ENCODE measurements at places on chromosomes 7 and 10. TPM values are rescaled to one million over a fixed set of nuclear protein-coding genes. Genes with fewer than 3 reads are reported as not detected.

Gene PALS2
- total RNA-seq = 40.4 TPM

Gene FFAR4
- total RNA-seq = not detected

Gene CTBP2
- 0.88 TPM for total RNA-seq

Gene GALNT17
- not detected for total RNA-seq

DNA sequence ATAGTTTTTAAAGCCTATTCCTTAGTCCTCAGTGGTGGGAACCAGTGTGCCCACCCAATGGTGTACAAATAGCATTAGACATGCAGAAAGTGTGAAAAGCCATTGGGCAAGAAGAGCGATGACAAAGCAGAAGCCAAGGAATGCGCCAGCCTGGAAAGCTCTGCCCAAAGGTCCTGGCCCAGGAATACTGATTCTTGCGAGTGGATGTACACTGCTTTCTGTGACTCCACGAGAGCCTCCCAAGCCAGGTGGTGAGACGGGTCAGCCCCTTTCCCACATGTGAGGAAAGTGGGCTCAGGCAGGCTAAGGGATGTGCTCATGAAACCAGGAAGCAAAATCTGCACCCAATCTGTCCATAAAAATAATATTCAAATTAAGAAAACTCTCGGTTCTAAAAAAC is 106.6 kb downstream of the ADCY1 start:
- no peak for DNase-seq

DNA sequence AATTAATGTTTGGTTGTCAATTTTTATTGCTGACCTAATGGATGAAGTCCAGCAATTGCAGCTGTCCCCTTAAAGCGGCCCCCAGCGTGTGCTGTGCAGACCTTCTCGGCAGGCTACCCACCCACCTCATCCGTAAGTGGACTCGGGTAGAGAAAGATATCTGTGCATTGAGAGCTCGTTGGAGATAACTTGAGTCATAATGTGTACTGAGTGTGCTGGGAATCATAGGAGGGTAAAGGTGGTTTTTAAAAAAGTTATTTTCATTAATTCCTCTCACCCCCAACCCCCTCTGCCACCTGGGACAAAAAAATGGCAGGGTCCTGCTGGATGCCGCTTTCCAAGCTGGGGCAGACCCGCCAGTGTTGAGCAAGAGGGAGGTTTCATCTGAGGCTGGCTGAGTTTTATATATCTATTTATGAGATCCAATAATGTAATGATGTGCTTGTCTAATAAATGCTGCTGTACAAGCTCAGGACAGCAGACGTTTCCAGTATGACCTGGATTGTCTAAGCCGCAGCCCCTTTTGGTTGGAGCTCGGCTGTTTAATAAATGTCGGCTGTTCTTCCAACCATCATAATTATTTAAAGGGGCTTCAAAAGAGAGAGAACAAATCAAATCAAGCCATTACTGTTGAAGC is 119.1 kb downstream of the NKX6-2 start:
- no peak for DNase-seq

DNA sequence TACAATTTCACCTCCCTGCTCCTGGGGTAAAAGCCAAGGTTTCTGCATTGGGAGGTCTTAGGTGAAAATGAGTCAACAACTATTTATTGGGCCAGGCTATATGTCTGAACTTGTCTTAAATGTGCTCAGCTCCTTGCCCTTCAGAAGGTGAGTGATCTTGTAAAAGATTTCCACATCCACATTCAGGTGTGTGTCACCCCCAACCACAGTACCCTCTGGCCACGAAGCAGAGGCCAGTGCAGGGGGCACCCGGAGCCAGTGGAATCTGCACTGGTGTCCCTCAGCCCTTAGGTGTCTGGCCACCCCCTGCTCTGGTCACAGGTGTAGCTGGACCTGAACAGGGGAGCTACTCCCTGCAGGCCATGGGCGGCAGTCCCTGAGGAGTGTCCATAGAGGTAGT is 198.5 kb downstream of the PAXIP1 start:
- DNase-seq = no peak

DNA sequence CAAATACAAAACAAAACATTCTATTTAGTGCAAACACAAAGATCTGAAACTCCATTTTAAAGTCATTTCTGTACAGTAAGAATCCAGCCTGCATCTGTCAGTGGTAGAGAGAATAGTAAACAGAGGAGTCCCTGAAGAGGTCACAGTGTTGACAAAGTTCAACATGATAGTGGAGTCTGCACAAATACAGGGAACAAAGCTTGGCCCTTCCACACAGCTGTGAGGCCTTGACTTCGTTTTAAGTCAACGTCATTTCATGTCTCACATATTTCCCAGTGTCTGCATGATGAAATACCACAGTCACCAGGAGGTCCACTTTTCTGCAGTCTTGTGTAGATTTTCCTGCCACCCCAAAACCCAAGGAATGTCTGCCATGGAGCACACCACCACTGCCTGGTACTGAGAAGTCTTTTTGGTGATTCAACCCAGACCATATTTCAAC is 33.0 kb downstream of the CYP26A1 start:
- no peak for DNase-seq

DNA sequence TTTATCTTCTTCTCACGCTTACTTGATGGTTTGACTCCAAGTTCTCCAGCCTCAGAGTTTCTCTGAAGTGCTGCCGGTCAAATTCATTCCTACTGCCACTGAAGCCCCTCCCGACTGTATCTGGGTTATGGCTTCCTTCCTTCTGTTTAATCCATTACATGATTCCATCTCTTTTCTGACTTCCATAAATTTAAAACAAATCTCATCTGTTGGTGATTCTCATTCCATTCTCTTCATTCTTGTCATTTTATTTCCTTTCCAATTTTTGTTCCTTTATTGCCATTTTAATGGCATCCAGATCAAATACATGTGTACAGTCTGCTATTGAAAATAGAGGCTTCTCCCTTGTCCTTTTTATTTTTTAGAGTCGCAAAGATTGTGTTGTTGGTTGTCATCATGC is 25.4 kb upstream of the HIBADH start:
- no peak for DNase-seq

DNA sequence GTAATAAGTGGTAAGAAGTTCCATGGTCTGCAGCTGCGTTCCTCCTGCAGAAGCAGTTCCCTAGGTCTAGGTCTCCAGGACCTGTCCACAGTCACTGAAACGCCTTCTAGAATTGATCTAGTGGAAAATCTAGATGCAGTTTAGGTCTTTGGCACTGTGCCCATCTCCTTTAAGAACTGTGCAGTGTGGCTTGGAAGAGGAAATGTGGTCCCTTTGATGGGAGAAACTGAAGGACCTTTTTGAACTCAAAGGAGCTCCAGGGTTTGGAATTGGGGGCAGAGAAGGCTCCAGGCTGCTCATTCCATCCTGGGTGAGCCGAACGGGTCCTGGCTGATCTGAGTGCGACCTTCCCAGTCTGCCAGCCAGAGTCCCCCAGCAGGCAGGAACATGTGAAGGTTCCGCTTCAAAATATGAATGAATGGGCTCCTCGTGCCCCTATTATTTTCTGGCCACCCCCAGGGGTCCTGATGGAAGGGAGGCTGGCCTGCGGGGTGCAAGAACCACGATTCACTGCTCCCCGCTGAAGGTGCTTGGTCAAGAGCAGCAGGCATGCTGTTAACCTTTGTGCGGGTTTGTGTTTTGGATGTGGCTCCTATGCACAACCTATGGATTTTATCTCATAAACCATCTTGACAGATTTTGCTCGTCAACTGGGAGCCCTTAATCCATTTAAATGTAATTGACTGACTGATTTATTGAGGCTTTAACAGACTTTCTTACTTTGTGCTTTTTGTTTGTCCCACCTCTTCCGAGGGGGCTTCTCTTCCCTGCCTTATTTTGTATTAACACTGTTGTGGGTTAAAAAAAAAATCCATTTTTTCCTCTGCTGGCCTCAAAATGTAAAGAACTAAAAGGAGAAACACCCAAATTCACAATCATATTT is 36.7 kb downstream of the ZNF467 start:
- no peak for DNase-seq
